ENCODE measurements at places on chromosomes 2 and 18.

GRCh38 chr18:60295674-60296073, 76.9 kb downstream of the MC4R start:
- DNase-seq: no peak

- DNase-seq: no peak
Measured at GRCh38 chr2:55498582-55498981, 20.9 kb upstream of the CFAP36 start.

- DNase-seq: no peak
Measured at GRCh38 chr2:146412625-146413024, 1432.2 kb upstream of the ACVR2A start.

- no peak for DNase-seq
Measured at GRCh38 chr2:73107211-73107926, 5.4 kb downstream of the RAB11FIP5 start.

GRCh38 chr2:239142806-239143205, 258.0 kb downstream of the HDAC4 start:
- DNase-seq: no peak

GRCh38 chr2:136628490-136628889, 136.9 kb upstream of the THSD7B start:
- DNase-seq: no peak

DNA sequence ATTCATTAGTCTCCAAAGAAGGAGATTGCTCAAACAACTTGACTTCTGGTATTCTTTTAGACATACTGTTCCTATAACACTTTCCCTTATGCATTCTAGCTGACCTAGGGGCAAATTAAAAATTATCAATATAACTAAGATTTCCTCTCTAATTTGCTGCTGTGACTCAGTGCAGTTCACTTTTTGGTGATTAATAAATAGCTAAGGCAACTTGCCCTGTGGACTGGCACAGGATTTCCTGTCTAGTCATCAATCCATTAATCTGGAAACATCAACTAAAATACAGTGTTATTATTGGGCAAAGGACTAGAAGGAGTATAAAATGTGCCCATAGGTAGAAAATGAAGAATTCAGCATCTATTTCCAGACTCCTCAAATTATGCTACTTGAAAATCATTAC, 83.5 kb upstream of the SERPINE2 start:
- no peak for DNase-seq

DNA sequence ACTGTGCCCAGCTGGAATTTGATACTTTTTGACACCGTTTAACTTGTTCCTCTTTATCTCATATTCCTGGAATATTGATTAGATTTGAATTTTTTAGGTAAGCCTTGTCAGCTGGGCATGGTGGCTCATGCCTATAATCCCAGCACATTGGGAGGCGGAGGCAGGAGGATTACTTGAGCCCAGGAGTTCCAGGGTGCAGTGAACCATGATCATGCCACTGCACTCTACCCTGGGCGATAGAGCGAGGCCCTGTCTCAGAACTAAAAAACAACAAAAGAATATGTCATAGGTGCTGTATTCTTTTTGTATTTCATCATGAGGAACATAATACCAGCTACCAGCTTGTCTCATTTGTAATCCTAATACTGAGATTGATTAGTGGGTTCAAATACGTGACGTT, 90.3 kb downstream of the ZNF532 start:
- no peak for DNase-seq

- no peak for DNase-seq
Measured at GRCh38 chr18:3263132-3263700, 1.3 kb downstream of the MYL12B start.
